Left ventricle myocardium inferior (tissue), 1 donor: ENCODE measurements at places on chromosomes 16 and 17. TPM values are rescaled to one million over a fixed set of nuclear protein-coding genes. Genes with fewer than 3 reads are reported as not detected.

The P2RX5 gene
- total RNA-seq = 18.3 TPM

The TLCD3B gene
- total RNA-seq = not detected

The PRSS33 gene
- total RNA-seq = not detected

The SOST gene
- 0.14 TPM for total RNA-seq

The TEKT1 gene
- not detected for total RNA-seq

The KRTAP4-1 gene
- total RNA-seq = not detected

The KRTAP4-7 gene
- total RNA-seq = not detected

DNA sequence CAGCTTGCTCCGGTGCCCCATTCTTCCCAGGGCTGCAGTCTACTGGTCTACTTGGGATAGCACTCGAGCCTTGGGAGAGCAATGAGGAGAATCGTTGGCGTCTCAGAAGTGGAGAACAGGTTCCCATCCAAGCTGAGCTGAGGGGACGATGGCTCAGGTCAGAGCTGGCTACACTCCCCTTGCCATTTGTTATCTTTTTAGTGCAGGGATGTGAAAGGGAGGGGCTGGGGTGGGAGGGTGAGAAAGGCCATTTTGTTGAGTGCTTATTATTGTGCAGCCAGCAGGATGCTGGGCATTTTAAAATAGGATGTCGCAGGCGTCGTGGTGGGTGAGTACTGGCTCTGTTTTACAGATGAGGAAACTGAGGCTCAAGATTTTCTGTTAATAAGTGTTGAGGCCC, 410.8 kb downstream of the SNX29 start:
- no peak for DNase-seq

- DNase-seq = no peak
Observed at GRCh38 chr16:88103581-88104188, 152.5 kb downstream of the BANP start.

- DNase-seq = no peak
Observed at GRCh38 chr17:59284317-59284716, 47.1 kb upstream of the YPEL2 start.

GRCh38 chr17:46800573-46800972, 17.9 kb downstream of the WNT3 start:
- DNase-seq = no peak

GRCh38 chr16:81495321-81496234, 51.0 kb downstream of the CMIP start:
- peak; percentile 66 for DNase-seq

GRCh38 chr16:85019659-85020245, 7.8 kb upstream of the KIAA0513 start:
- DNase-seq = no peak
